ENCODE measurements at places on chromosomes 13 and 19. TPM values are rescaled to one million over a fixed set of nuclear protein-coding genes. Genes with fewer than 3 reads are reported as not detected.
A peak's percentile ranks its signal among the peaks of the same experiment; 100 is the strongest.

GRCh38 chr13:71291842-71292146 lies 575.2 kb downstream of the DACH1 start:
- DNase-seq: no peak

DNA sequence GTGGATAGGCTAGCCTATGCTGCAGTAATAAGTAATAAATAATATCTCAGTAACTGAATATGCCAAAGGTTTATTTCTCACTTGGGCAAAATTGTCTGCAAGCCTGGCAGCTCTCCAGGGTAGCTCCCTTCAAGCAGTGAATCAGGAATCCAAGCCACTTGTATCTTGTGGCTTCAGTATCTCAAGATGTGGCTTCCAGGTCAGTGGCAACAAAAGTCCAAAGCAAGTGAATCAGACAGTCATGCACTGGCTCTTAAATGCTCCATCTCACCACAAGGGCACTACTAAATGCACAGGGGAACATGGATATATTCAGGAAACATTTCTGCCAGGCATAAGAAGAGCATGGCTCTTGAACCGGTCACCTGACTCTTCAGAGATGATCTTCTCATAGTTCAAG lies 126.3 kb downstream of the KCTD12 start:
- no peak for DNase-seq

- DNase-seq: no peak
Observed at GRCh38 chr13:98511435-98511834, 65.5 kb downstream of the STK24 start.

DNA sequence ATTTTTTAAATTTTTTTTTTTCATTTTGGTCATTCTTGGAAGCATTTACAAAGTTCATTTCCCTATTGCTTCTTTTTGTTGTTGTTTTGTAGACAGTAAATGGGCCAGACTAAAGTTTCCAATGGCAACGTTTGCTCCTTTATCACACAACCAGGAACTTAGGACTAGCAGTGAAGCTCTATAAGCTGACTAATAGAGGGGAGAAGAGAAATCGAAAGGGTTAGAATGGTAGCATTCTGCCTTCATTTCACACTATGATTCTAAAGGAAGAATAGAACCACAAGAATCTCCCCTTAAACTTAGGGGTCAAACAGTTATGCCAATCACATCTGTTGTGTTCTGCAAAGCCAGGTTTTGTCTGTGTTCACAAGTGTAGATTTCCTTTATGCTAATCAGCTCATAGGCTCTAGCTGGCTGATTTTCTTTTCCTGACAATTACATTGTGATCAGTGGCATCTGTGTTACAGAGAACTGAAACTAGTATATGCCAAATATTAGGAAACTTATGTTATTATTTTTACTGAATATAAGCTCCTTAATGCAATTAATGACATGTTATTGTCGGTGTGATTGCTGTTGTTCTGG lies 467.3 kb downstream of the DACH1 start:
- DNase-seq: no peak

The GPC6 gene
- not detected for total RNA-seq

GRCh38 chr13:77002590-77003190 lies 10.8 kb downstream of the CLN5 start:
- DNase-seq: no peak

GRCh38 chr13:64414381-64414780 lies 2815.8 kb downstream of the PCDH9 start:
- DNase-seq: no peak

DNA sequence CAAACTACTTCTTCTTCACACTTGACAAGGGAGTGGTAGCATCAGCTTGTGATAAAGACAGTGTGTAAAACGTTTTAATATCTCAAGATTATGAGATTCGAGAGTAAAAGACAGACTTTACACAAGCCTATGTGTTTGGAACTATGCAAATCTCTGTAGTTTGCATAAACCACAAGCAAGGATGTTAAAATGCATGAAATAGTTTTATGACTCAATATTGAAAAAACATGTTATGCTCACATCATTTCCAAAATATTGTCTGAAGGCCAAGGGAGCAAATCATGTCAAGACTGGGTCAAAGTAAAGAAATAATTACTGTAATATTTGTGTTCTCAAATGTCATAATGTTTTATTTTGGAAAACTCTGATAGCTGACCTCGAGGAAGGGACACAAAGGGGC lies 316.8 kb upstream of the KLF12 start:
- DNase-seq: no peak

The NTN5 gene
- total RNA-seq: not detected

DNA sequence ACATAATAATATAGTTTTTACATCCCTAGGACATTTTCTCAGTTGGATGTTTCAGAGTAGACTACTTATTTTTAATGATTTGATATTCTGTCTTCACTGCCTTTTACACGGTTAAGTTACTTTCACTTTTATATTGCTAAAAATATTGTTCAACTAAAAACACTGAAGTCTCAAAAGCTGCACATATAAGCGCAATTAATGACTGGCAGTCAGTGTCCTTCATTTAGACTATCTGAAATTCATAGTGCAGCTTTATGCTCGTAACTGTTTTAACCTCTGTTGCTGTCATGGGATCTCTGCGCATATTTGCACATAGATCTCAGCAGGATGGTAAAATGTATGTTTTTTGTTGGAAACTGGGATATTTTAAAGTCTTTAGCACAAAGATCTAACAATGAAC lies 864.3 kb downstream of the SLITRK6 start:
- no peak for DNase-seq

DNA sequence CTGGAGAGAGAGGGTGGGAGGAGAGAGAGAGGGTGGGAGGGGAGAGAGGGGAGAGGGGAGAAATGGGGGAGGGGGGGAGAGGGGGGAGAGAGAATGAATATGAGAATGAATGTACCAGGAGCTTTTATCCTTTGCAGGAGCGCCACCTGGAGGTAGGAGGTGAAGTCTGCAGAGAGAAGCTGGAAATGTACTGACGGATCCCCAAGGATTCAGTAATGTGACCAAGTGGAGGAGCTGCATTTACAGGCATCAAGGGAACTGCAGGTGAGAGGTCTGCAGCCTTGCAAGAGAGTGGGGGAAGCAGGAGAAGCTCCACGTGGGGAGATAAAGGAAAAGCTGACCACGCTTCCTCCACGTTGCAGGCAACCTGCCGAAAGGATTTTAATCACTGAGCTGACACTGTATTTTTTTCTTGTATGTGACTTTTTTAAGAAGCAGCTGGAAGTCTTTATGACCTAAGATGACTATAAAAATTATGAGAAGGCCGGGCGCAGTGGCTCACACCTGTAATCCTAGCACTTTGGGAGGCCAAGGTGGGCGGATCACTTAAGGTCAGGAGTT lies 33.7 kb downstream of the VSTM1 start:
- DNase-seq: peak; percentile 72

The ITGBL1 gene
- not detected for total RNA-seq

The KLF5 gene
- 1.9 TPM for total RNA-seq

The CGB3 gene
- not detected for total RNA-seq

DNA sequence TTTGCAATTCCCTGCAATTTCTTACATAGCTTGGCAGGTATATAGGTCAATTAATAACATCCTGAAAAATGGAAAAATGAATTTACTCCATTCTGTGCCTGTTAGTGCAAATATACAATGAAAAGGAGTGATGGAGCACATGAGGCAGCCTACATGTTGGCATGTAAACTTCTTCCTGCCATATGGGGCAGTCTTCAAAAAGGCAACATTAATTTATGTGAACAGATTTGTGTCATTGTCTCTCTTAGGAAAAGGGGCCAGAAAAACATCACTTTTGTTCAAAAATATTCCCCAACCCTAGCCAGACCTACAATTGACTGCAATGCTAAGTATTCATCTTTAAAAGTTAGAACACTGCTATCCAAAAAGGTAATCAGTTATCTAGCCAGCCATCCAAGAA lies 332.2 kb downstream of the TBC1D4 start:
- no peak for DNase-seq

DNA sequence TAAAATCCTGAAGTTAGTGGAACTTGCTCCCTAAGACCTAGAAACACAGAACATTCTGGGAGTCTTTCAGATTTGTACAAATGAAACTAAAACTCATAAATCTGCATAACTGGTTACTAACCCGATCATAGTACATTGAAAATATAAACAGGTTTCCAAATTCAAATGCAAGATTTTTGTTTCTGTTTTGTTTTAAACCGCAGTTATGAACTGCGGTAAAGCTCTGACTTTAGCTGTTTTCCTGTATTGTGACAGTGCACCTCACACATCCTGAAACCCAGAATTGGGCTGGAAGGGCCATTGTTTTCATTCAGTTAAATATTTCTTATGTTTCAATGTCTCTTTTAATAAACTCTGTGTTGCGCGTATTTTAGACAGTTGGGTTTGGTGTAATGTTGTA lies 204.7 kb downstream of the SHISA2 start:
- DNase-seq: peak; percentile 22

DNA sequence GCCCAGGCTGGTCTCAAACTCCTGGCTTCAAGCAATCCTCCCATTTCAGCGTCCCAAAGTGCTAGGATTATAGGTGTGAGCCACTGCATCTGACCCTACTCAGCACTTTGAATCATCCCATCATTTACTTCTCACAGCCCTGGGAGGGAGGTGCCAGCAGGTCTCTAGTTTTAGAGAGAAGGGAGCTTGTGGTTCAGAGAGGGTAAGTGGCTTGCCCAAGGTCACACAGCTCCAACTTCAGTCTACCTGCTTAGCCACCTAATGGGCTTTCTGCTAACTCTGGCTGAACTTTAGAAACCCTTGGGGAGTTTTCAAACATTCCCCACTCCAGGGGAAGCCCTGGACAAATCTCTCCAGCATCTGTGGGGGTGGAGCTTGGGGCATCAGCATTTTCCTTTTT lies 18.3 kb downstream of the CACNA1A start:
- no peak for DNase-seq

DNA sequence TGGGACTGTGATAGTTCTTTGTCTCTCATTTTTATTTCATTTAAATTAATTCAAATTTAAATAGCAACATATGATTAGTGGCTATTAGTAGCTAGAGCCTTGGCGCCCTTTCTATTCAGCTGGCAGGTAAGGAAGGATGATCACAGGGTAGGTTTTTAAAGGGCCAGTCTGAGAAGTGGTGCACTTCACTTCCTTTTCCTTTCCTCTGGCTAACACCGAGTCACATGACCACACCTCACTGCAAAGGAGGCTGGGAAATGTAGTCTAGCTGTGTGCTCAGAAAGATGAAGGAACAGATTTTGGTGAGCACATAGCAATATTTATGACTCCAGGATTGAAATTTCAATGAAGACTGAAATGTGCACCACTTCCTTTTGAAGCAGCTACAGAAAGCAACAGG lies 128.7 kb downstream of the TSHZ3 start:
- peak; percentile 60 for DNase-seq

DNA sequence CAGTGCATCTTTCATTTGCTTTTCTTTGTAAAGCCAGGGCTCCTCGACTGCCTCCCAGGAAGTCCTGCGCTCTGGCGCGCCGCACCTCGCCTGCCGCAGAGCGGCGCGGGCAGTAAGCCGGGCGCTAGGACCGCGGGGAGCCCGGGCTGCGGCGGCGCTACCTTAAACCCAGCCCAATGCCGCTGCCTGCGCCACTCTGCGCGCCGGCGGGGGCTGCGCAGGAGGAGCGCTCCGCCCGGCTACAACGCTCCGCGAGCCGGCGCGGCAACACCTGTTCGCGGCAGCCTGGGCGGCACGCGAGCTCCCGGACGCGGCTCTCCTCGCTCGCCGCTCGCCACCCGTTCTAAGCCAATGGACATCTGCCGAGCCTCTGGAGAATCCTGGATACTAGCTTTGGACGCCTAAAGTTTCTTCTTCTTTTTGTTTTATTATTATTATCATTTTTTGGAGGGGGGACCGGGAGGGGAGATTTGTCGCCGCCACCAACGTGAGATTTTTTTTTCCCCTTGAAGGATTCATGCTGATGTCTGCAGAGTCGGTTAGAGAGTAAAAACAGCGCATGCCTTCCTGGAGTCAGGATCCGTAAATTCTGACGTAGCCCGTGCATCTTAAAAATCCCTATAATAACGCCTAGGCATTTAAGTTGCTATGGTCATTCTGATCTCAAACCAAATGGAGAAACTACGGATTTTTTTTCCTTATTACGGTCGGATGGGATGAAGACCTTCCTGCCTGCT lies at the start of gene FGF9:
FGF9 (plus strand) TSS at position 191 of the 737 bp plus-strand sequence. CDS start 840 bp downstream, outside the sequence.
- peak; percentile 79 for DNase-seq

- no peak for DNase-seq
Observed at GRCh38 chr19:17957885-17958284, 9.0 kb upstream of the KCNN1 start.

GRCh38 chr13:97403893-97404750 lies 29.8 kb upstream of the RAP2A start:
- no peak for DNase-seq

The FGF22 gene
- not detected for total RNA-seq

DNA sequence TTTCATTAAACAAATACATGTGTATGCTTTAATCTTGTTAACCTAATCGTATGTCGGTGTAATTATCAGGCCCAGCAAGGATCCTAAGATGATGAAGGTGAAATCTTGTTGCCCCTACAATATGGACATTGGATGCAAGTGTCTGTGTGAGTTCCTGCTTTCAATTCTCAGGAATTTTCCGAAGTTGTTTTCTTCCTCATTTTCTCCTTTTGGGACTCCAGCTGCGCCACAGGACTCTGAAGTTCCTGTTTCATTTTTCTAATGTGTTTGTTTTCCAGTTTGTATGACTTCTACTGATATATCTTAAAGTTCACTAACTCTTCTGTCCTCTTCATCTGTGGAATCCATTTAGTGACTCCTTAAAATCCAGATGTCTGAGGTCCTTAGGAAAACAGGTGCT lies 11.9 kb upstream of the OR7D2 start:
- DNase-seq: no peak

The SULT2A1 gene
- not detected for total RNA-seq

- DNase-seq: peak; percentile 60
Observed at GRCh38 chr19:10979951-10980381, 19.1 kb downstream of the SMARCA4 start.

The C1QTNF9B gene
- not detected for total RNA-seq

DNA sequence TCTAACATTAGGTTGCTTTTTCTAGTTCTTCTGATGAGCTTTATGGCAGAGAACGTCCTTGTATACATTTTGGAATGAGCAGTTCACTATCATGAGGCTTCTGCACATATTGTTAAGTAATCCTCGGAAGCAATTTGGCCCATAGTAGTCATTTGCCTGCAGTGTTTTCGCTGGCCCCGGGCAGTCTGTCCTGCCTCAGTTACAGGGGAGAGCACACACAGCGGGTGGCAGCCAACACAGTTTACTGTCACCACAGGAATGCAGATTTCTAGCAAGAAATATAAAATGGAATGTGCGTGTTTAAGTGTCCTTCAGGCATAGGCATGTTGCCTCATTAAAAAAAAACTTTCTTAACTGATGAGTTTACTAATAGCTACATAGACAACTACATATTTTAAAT lies 71.5 kb upstream of the GJB6 start:
- no peak for DNase-seq

The FCER2 gene
- total RNA-seq: 0.89 TPM

The ISYNA1 gene
- 14.3 TPM for total RNA-seq

- peak; percentile 71 for DNase-seq
Observed at GRCh38 chr13:27375686-27376326, 48.6 kb upstream of the GTF3A start.

The TGDS gene
- total RNA-seq: 14.0 TPM

The SLITRK5 gene
- not detected for total RNA-seq

The SOX1 gene
- not detected for total RNA-seq

- DNase-seq: no peak
Observed at GRCh38 chr19:48668332-48668731, 4.5 kb downstream of the NTN5 start.
